ENCODE measurements at places on chromosomes 12 and 14.

GRCh38 chr12:106739815-106740530, 34.5 kb upstream of the RIC8B start:
- no peak for DNase-seq

DNA sequence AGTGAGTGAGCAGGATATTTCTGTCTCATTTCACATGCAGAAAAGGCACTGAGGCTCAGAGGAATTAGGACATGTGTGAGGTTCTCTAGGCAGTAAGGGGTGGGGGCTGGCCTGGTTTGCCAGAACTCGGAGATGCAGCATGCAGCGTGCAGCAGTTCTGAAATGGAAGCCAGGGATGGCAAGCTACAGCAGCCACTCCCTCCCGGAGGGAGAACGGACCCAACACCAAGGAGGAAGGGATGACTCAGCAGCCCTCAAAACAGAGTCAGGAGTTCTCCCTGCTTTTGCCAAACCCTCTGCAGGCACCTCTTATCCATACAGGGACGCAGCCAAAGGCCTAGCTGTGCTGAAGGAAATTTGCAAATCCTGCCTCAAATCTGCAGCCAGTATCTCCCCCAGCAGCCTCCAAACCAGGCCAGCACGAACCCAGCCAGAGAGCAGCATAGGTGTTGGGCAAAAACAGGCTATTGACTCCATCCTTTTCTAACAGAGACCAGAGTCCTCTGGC, 10.3 kb upstream of the SERPINA3 start:
- DNase-seq = no peak

DNA sequence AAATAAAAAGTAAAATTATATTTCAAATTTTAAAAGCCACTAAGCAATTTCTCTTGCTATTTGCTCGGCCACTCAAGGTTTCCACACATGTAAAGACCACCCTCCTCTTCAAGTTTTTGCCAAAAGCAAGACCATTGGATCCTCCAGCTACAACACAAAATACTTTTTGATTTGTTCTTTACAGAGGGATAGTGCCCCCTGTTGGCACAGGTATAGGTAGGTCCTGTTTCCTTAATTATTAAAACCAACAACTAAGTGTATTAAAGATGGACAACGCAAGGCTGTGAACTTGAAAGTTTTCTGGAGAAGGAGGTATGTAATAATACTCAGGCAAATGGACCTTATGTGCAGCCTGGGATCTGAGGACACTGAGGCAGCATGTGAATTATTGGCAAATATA, 23.8 kb downstream of the ATP6V1D start:
- DNase-seq = no peak

DNA sequence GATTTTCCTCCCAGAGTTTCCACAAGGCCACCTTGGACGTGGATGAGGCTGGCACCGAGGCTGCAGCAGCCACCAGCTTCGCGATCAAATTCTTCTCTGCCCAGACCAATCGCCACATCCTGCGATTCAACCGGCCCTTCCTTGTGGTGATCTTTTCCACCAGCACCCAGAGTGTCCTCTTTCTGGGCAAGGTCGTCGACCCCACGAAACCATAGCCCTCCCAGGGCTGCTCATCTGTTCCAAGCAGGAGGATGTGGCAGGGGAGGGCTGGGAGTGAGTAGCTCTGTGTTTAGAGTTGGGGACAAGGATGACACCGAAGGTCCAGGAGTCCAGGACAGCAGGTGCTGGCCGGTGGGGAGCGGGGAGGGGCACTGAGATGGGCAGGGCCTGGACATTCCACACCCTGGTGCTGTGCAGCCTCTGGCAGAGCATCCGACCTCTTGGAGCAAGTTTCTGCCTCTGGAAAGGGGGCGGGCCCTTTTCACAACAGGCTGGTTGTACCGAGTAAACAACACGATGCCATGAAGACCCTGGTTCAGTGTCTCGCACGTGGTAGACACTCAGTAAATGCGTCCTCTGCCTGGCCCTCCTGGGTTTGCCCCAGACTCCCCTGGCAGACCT, 8.2 kb downstream of the SERPINA4 start:
- DNase-seq = no peak

DNA sequence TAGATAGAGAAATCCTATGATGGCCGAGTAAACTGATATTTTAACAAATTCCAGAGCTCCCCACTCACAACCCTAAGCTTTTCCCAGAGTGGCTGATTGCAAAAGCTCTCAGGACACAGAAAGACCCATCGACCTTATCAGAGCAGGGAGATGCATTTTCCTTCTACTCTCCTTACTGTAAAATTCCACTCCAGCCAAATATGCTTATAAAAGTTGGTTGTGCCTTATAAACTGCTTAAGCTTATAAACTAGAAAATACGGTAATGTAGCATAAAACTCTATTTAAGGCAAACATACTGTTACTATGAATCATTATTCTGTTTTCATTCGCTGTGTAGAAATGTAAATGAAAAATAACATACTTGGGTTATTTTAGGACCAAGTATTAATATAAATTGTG, 41.6 kb upstream of the TRHDE start:
- no peak for DNase-seq

DNA sequence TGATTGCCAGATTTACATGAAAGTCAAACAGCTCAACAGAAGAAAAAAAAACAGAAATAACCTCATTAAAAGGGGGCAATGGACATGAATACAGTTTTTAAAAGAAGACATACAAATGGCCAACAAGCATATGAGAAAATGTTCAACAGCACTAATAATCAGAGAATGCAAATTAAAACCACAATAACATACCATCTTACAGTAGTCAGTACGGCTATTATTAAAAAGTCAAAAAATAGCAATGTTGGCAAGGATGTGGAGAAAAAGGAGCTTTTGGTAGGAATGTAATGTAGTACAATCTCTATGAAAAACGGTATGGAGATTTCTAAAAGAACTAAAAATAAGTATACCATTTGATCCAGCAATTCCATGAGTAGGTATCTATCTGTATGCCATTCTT, 272.1 kb downstream of the CEP128 start:
- DNase-seq = no peak

DNA sequence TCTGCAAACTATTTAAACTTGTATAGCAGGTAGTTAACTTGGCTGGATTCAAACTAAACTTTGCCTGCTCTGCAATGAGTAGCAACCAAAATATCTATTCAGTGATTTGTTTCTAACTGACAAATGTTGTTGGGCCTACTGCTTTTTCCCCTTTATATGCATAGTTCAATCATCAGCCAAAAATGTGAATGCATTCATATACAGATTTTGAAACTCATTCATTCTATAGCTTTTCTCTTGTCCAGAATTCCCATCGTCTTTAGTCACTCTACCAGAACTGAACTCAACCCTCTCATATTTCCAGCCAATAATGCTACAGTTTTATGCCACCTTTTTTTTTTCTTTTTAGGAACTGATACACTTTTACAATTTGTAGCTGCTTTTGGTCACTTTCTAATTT, 599.8 kb downstream of the RPL10L start:
- DNase-seq = no peak

- DNase-seq = no peak
Measured at GRCh38 chr12:111606767-111607230, 7.7 kb upstream of the ATXN2 start.

DNA sequence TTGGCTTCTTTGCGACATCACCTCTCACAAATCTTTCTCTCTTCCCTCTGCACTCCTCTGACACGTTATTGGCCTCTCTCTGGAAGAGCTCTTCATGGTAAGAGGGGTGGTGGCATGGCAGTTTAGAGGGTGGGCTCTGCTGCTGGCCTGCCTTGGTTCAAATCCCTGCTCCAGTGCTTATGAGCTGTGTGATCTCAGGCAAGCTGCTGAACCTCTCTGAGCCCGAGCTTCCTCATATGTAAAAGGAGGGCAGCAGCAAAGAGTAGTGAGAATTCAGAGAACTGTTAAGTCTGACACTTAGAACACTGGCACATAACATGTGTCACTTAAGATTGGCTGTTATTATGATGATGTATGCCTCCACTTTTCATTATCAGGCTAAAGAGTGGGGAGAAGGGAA, 118.3 kb downstream of the RBM19 start:
- no peak for DNase-seq

DNA sequence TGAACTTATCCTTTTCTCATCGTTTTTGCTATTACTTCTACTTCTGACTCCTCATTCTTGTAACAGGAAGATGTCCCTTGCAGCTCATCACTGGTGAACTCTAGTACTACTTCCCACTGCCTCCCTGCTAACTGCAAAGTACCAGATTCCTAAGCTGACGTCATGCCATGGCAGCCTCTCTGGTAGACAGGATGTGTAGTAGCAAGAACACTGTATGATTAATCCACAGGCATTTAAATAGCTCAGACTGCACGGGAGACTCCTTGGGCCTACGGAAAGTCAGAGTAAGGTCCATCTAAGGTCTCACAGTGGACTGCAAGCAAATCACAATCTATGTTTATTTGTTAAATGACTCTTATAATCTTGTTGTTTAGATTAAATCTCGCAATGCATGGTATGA, 43.5 kb downstream of the DNAI7 start:
- no peak for DNase-seq

- no peak for DNase-seq
Measured at GRCh38 chr14:91420686-91421085, 3.1 kb upstream of the CCDC88C start.

- DNase-seq = no peak
Measured at GRCh38 chr12:108370415-108370814, 31.3 kb upstream of the CMKLR1 start.

GRCh38 chr12:121034616-121035305, 4.3 kb downstream of the OASL start:
- no peak for DNase-seq
